ENCODE measurements at places on chromosomes 2 and 18. TPM values are rescaled to one million over a fixed set of nuclear protein-coding genes. Genes with fewer than 3 reads are reported as not detected.

DNA sequence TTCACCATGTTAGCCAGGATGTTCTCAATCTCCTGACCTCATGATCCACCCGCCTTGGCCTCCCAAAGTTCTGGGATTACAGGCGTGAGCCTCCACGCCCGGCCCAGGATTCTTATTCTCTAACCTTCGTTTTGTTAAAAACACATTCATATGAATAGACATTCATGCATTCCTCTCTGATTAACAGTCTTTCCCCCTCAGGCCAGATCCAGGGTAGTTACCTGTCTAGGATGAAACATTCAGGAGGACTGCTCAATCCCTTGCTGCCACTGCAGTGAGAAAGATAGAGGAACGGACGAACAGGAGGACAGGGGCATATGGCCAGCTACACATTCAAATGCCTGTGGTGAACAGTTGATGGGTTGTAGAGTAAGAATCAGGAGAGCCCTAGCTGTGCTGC, 39.6 kb upstream of the EPC2 start:
- DNase-seq, result no peak

The CIB4 gene
- not detected for total RNA-seq

DNA sequence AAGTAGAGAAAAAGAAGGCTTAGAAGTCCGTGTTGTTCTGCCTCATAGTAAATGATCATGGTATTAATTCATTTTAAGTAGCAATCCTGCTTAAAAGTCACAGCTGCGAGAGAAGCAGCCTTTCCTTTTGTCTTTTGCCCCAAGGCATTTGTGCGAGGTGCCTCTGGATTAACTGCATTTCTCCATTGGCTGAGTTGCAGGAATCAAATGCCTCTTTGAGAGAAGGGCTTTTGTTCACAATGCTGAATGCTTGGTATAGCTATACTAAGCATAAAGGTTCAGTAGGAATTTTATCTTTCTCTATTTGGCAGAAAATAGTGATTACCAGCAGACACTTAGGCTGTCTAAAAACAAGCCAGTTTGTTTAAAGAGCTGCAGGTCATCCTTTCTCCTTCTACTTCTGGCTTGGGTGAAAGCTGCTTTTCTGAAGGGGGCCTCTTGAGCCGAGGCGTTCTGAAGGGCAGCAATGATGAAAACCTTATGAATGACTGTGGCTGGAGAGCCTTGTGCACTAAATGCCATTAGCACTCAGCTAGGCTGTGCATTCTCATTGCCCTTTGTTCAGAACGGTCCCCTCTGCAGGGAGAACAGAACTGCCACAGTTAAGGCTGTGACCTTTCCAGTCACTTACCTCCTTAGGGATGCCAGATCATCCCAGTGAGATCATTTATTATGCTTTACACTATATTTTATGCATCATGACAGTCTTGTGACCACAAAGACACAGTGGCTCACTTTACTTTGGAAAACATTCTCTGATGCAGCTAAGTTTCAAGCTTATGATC, 68.8 kb upstream of the TMEM87B start:
- no peak for DNase-seq

The MC2R gene
- total RNA-seq, result not detected

- DNase-seq, result no peak
Measured at GRCh38 chr2:136770384-136770783, 5.0 kb downstream of the THSD7B start.

The DSG1 gene
- 2.6 TPM for total RNA-seq
